Stimulated activated CD8-positive, alpha-beta memory T cell treated with anti-CD3 and anti-CD28 coated beads, Interleukin-15, amount 100 ng/mL, for 1 hour (primary cell): ENCODE measurements at places on chromosomes 2 and 18.

GRCh38 chr18:79680100-79680879 lies 687 bp downstream of the CTDP1 start:
- DNase-seq: no peak

- no peak for DNase-seq
Observed at GRCh38 chr2:222771832-222772231, 89.0 kb upstream of the ACSL3 start.

DNA sequence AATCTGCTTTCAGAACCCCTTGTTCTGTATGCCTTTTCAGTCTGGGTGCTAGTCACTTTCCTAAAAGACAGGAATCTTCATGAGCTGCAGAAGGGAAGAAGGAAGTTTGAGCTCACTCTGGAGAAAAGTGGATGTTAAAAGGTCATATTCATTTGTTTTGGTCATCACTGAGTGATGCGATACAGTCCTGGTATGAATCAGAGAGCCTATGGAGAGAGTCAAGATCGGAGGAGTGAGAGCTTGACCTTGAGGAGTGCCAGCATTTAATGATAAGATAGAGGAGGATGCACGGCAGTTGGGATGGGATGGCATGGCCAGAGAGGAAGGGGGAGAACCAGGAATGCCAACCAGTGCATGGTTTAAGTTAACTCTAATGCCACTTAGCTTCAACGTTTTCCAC lies 19.6 kb downstream of the USP39 start:
- no peak for DNase-seq

DNA sequence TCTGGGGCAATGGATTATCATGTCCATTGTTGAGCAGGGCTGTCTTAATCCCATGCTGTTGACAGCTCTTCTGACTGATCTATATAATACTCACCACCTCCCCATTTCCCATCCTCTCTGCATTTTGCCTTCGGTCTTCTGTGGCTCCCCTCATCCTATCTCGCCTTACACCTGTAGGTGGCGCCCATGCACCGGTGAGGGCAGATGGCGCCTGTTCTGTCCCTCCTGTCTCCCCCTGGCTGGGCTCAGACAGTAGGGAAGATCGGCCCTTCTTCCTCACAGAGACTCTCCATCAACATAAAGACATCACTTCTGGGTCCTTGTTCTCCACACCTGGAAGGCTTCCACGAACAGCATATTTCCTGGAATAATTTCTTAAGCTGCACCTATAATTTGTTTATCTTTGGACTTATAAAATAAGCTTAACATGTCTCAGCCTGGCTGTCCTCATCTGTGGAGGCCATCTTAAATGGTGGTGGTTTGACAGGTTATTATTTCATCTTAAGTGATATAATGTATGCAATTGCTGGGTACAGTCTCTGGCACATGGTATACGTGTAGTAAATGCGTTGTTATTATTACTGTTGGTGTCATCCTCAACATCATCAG lies 10.9 kb upstream of the CDH20 start:
- DNase-seq: no peak

DNA sequence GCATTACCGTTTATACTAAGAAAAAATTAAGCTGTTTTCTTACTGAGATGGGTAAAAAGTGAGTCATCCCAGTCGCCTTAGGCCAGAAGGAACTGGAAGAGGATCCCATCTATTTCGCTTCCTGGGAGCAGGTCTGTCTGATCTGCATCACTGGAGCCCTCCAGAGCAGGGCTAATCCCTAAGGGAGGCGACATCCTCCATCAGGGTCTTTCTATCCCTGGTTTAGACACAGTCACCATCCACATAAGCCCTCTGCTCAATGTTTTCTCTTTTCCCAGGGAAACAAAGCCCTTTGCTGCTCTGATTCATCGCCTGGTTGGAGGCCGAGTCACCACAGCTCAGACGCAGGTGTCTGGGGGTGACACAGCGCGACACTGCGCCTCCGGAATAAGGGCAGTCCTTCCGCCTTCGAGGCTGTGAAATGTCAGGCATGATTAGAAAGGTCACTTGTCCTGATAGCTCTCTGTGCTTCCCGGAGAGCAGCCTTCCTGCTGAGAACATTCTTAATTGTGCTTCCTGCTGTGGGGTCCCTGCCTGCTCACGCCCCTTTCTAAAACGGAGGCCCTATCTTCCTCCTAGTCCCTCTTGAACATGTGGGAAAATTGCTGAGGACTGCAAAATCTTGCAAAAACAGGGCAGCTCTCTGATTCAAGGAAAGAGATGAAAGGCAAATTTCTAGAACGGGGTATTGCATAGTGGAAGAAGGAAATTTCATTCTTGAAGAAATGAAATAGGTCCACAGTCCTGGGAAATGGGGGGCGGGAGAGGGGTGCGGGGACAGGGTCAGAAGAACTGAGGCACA lies 56.3 kb downstream of the MARCHF4 start:
- no peak for DNase-seq

DNA sequence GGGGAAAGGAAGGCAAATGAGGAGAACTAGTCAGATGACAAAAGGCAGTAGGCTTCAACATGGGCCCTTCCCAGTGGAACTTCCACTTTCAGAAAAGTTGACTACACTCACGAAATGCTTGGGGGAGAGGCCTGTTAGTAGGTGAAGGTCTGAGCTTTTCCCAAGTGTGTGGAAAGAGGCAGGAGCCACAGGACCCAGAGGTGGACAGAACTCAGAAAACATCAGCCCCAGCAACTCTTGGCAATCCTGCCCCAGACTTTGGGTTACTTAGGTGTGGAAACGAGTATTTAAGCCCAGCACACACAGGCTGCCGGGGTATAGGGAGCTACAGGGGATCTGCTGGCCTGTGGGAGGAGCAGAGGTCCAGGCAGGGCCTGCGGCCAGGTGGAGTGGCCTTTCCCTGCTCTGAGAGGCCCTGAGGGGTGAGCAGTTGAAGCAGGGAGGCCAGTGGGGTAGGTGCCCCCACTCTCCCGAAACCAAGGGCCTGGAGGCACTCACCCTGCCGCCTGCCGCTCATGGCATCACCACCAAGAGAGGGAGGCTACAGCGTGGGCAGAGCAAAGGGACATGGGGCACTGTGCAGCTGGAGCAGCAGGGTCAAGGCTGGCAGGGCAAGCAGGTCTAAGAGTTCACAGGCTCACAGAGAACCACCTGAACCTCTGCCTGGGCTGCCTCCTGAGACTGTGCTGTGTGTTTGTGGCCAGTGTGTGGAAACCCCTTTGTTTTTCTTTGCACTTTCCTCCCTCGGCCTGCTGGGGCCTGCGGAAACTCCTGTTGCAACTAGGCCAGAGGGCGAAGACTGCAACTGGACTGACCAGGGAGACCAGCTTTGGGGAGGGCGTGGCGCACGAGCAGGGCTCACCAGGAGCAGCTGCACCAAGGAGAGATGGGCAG lies 130.7 kb upstream of the SERTAD2 start:
- DNase-seq: no peak

- no peak for DNase-seq
Observed at GRCh38 chr18:47795434-47795814, 135.0 kb downstream of the SMAD2 start.

DNA sequence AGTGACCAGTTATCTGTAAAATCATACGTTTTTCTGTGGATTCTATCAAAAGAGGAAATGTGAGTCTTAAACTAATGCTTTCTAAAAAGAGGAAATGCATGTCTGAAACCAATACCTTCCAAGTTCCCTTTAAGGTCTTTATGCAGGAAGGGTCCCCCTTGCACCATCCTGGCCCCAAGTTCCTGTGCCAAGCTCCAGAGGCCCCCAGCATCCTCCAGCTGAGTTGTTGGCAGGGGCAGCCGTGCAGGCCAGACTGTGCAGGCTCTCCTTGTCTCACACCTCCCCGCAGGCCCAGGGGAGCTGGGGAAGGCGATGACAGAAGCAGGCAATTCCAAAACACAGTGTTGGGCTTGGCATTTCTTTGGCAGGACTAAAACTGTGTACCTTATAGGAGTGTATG lies 39.2 kb downstream of the DPYSL5 start:
- DNase-seq: no peak
